Chondrocyte (in vitro differentiated cells): ENCODE measurements at places on chromosomes 1 and 21. TPM values are rescaled to one million over a fixed set of nuclear protein-coding genes. Genes with fewer than 3 reads are reported as not detected.

Gene KCNA3
- not detected in 3 replicates for total RNA-seq

Gene EPHA10
- total RNA-seq: 0.37 TPM in 1 of 3 replicates, not detected in the others

Gene THAP3
- 12.9 to 18.2 TPM (median 14.7 TPM) in 3 replicates for total RNA-seq

Gene CRYAA
- total RNA-seq: not detected in 3 replicates

Gene KRTAP7-1
- total RNA-seq: not detected in 3 replicates

Gene STMN1
- total RNA-seq: 111 to 156 TPM (median 152 TPM) in 3 replicates

Gene RIMKLA
- total RNA-seq: 0.18 to 0.27 TPM in 2 of 3 replicates, not detected in the other

Gene CD58
- 15.1 to 20.4 TPM (median 19.6 TPM) in 3 replicates for total RNA-seq

Gene GPR161
- 30.8 to 33.5 TPM (median 32.8 TPM) in 3 replicates for total RNA-seq

Gene RXFP4
- total RNA-seq: not detected in 3 replicates
